ENCODE measurements at places on chromosomes 3 and 15. TPM values are rescaled to one million over a fixed set of nuclear protein-coding genes. Genes with fewer than 3 reads are reported as not detected.

Gene NOX5
- 0.26 TPM for polyA plus RNA-seq

Gene USP19
- polyA plus RNA-seq = 25.5 TPM

Gene ABI3BP
- 3.6 TPM for polyA plus RNA-seq

Gene FETUB
- polyA plus RNA-seq = not detected

Gene GP5
- 0.05 TPM for polyA plus RNA-seq

Gene MINDY4B
- polyA plus RNA-seq = not detected

Gene GJD2
- 25.5 TPM for polyA plus RNA-seq

Gene P3H2
- 5.0 TPM for polyA plus RNA-seq

Data from pancreas (tissue), 10 donors.